ENCODE measurements at places on chromosomes 1 and 21. TPM values are rescaled to one million over a fixed set of nuclear protein-coding genes. Genes with fewer than 3 reads are reported as not detected.

GRCh38 chr1:227156520-227156919 lies 161.8 kb downstream of the CDC42BPA start:
- DNase-seq, result no peak
- no peak overlapping the region for H3K27ac ChIP-seq
- H3K27me3 ChIP-seq, result no peaks in the 10 kb centered on the region
- no peaks in the 10 kb centered on the region for H3K36me3 ChIP-seq
- no peak overlapping the region for H3K4me3 ChIP-seq

GRCh38 chr1:63663301-63663700 lies 70.1 kb downstream of the PGM1 start:
- peak overlapping the region; percentile 15 for H3K27ac ChIP-seq
- H3K4me3 ChIP-seq, result no peak overlapping the region
- no peaks in the 10 kb centered on the region for H3K36me3 ChIP-seq
- DNase-seq, result no peak
- H3K27me3 ChIP-seq, result no peaks in the 10 kb centered on the region

- no peak for DNase-seq
- H3K36me3 ChIP-seq, result no peaks in the 10 kb centered on the region
- no peak overlapping the region for H3K4me3 ChIP-seq
- H3K27ac ChIP-seq, result no peak overlapping the region
- H3K4me1 ChIP-seq, result no peaks in the 10 kb centered on the region
Observed at GRCh38 chr1:167689567-167689920, 32.2 kb upstream of the MPZL1 start.

DNA sequence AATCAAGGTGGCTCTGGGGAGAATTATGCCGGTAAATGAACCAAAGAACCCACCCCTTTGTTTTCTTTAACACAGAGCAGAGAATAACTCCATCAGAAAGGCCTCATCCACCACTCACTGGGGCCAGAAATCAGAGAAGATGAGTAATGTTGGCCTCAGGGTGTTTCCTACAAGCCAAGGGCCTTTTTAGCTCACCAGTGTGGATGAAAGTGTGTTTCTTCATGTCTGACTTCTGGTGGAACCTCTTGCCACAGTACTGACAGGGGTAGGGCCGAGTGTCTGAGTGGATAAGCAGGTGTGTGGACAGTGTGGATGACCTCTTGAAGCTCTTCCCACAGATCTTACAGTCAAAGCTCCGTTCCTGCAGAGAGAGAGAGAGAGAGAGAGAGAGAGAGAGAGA lies 8.3 kb downstream of the GFI1 start:
- no peaks in the 10 kb centered on the region for H3K27me3 ChIP-seq
- no peaks in the 10 kb centered on the region for H3K4me1 ChIP-seq
- H3K36me3 ChIP-seq, result no peaks in the 10 kb centered on the region
- DNase-seq, result no peak

- H3K4me3 ChIP-seq, result no peak overlapping the region
- DNase-seq, result no peak
- no peaks in the 10 kb centered on the region for H3K27me3 ChIP-seq
Observed at GRCh38 chr1:172478485-172478884, 34.6 kb upstream of the PIGC start.

- H3K36me3 ChIP-seq, result no peaks in the 10 kb centered on the region
- no peak overlapping the region for H3K27ac ChIP-seq
- no peaks in the 10 kb centered on the region for H3K27me3 ChIP-seq
- H3K4me1 ChIP-seq, result no peaks in the 10 kb centered on the region
- DNase-seq, result no peak
Observed at GRCh38 chr1:85943526-85943925, 213.0 kb downstream of the COL24A1 start.

GRCh38 chr1:101843160-101843559 lies 153.6 kb downstream of the OLFM3 start:
- H3K27ac ChIP-seq, result no peak overlapping the region
- no peaks in the 10 kb centered on the region for H3K4me1 ChIP-seq
- no peak overlapping the region for H3K4me3 ChIP-seq
- H3K27me3 ChIP-seq, result no peaks in the 10 kb centered on the region
- no peaks in the 10 kb centered on the region for H3K36me3 ChIP-seq

- H3K36me3 ChIP-seq, result no peaks in the 10 kb centered on the region
- no peak for DNase-seq
- H3K4me3 ChIP-seq, result no peak overlapping the region
- H3K27me3 ChIP-seq, result no peaks in the 10 kb centered on the region
Observed at GRCh38 chr1:234731569-234732085, 121.6 kb upstream of the IRF2BP2 start.

- no peaks in the 10 kb centered on the region for H3K27me3 ChIP-seq
- H3K4me1 ChIP-seq, result no peaks in the 10 kb centered on the region
- H3K27ac ChIP-seq, result no peak overlapping the region
- H3K36me3 ChIP-seq, result no peaks in the 10 kb centered on the region
- H3K4me3 ChIP-seq, result no peak overlapping the region
Observed at GRCh38 chr1:36689992-36690391, 207.3 kb upstream of the CSF3R start.

DNA sequence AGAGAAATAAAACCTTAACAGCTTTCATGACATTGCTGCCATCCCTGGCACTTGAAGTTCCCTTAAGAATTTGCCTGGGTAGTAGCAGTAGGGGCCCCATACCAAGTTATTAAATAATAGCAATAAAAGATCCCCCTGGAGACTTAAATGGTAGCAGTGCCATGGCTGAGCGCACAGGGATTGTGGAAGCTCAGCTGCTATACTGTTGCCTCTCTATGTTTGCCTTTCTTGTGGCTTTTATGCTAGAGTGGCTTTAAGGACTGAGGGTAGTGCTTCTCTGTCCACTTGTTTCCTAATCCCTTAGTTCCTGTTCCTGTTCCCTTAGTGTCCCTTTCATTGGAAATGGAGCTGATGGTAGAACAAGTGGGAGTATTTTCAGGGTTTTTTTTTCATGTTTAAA lies 42.1 kb downstream of the NCF2 start:
- no peak for DNase-seq
- no peak overlapping the region for H3K4me3 ChIP-seq
- H3K27ac ChIP-seq, result no peak overlapping the region
- peaks cover 6% of the 10 kb centered on the region for H3K4me1 ChIP-seq
- peaks cover 6% of the 10 kb centered on the region for H3K36me3 ChIP-seq

DNA sequence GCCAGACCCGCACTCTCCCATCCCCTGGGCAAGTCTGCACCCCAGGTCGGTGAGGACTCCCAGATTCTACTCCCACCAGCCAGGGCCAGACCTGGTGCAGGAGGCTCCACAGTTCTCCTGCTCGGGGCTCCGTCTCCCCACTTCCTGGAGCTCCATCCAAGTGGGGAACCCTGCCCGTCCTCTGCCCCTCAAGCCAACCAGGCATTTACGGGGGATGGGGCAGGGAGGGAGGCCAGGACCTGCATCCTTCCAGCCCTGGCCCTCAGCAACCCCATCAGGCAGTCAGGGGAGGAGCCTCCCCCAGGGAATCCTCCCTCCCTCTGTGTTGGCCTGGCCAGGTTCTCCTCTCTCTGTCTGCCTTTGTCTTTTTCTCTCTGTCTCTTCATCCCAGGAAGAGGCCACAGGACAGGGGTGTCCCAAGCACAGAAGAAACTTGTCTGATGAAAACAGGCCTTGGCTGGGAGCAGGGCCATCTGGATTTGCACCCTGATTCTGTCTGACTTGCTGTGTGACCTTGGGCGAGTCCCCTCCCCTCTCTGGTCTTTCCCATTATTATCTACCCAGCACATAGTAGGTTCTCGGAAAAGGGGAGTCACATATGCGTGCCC lies 18.5 kb upstream of the EPHA2 start:
- peak overlapping the region; percentile 96 for H3K27ac ChIP-seq
- peaks cover 57% of the 10 kb centered on the region for H3K4me1 ChIP-seq
- no peaks in the 10 kb centered on the region for H3K27me3 ChIP-seq
- no peak for DNase-seq
- no peaks in the 10 kb centered on the region for H3K36me3 ChIP-seq

- DNase-seq, result no peak
- no peaks in the 10 kb centered on the region for H3K36me3 ChIP-seq
- no peak overlapping the region for H3K4me3 ChIP-seq
- no peak overlapping the region for H3K27ac ChIP-seq
- no peaks in the 10 kb centered on the region for H3K27me3 ChIP-seq
Observed at GRCh38 chr1:92495392-92496063, 8.8 kb upstream of the GFI1 start.

DNA sequence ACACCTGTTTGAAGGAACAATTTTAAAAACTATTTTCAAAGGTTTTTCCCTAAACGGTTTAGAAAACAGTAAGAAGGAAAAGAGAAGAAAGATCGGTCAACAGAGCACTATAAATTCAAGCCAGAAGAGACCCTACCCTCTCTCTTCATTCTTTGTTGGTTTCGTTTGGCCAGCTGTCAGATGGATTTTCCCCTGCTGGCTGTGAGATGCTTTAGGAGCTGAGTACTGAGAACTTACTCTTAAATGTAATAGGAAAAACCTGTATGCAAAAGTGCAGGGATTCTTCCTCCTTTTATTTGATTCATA lies 1.3 kb upstream of the TXNIP start:
- peaks cover 13% of the 10 kb centered on the region for H3K4me1 ChIP-seq
- no peak overlapping the region for H3K4me3 ChIP-seq
- DNase-seq, result no peak
- H3K27ac ChIP-seq, result peak overlapping the region; percentile 93

- DNase-seq, result no peak
- H3K4me1 ChIP-seq, result no peaks in the 10 kb centered on the region
- H3K27ac ChIP-seq, result no peak overlapping the region
- no peaks in the 10 kb centered on the region for H3K27me3 ChIP-seq
- H3K36me3 ChIP-seq, result no peaks in the 10 kb centered on the region
- H3K4me3 ChIP-seq, result no peak overlapping the region
Observed at GRCh38 chr1:194322751-194323150, 1136.3 kb upstream of the B3GALT2 start.

- H3K4me1 ChIP-seq, result peaks cover 5% of the 10 kb centered on the region
- peak within 1 kb of the TSS; percentile 94 for H3K27ac ChIP-seq
- no peaks in the 10 kb centered on the region for H3K27me3 ChIP-seq
- peak within 1 kb of the TSS; percentile 61 for H3K4me3 ChIP-seq
- H3K36me3 ChIP-seq, result no peaks in the 10 kb centered on the region
- DNase-seq, result peak; percentile 79
Observed at GRCh38 chr1:23777979-23778814, at the start of gene PITHD1. Gene PITHD1 (plus strand): TSS chr1:23778418. CDS start chr1:23778516, 98 bp downstream.

DNA sequence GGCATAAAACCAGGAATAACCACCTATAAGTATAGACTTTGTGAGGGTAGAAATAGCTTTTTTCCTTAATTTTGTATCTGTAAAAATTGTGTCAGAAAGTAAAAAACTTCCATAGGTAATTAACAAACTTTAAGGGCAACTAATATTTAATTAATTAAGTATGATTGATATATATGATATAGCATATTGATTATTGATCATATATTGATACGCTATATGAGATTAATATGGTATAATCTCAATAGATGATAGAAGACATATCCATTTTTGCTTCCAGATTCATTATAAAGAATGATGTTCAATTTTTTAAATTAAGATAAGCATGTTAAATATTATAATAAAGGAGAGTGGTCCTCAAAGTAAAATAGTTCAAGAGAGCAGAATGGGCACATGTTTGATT lies 99.3 kb upstream of the VAV3 start:
- H3K27me3 ChIP-seq, result no peaks in the 10 kb centered on the region
- H3K27ac ChIP-seq, result no peak overlapping the region
- H3K36me3 ChIP-seq, result no peaks in the 10 kb centered on the region
- DNase-seq, result no peak
- H3K4me1 ChIP-seq, result peaks cover 13% of the 10 kb centered on the region
- H3K4me3 ChIP-seq, result no peak overlapping the region

DNA sequence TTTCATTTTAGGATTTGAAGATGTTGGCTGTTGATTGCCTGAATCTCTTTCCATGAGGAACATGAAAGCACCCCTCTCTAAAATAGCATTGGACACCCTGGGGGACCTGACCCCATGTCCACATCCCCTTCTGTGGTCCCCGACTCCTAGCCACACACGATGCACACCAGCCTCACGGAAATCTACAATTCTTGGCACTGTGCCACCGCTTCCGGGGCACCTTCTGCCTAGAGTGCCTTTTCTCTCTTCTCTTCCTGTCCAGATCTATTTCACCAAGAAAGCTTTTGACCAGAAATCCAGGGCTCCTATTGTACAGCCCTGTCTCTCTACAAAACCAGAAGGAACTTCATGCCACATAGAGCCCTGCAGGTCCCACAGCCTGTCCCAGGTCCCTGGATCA lies 50.3 kb downstream of the MYSM1 start:
- H3K36me3 ChIP-seq, result no peaks in the 10 kb centered on the region
- 0 out of 2 replicates have a peak, but pooled peaks cover 5% of the 10 kb centered on the region for H3K4me1 ChIP-seq
- no peak overlapping the region for H3K4me3 ChIP-seq
- no peaks in the 10 kb centered on the region for H3K27me3 ChIP-seq

- H3K27ac ChIP-seq, result peak overlapping the region; percentile 86
- H3K36me3 ChIP-seq, result no peaks in the 10 kb centered on the region
- H3K4me1 ChIP-seq, result peaks cover 7% of the 10 kb centered on the region
- peak; percentile 43 for DNase-seq
- no peaks in the 10 kb centered on the region for H3K27me3 ChIP-seq
Observed at GRCh38 chr1:150516050-150516591, 569 bp downstream of the FALEC start.

GRCh38 chr1:183105449-183105848 lies 80.6 kb upstream of the LAMC2 start:
- H3K27me3 ChIP-seq, result no peaks in the 10 kb centered on the region
- no peak overlapping the region for H3K4me3 ChIP-seq
- peaks cover 36% of the 10 kb centered on the region for H3K4me1 ChIP-seq
- no peak overlapping the region for H3K27ac ChIP-seq

GRCh38 chr1:37480581-37481288 lies 6.4 kb downstream of the ZC3H12A start:
- peaks cover 19% of the 10 kb centered on the region for H3K4me1 ChIP-seq
- no peak overlapping the region for H3K27ac ChIP-seq
- DNase-seq, result no peak
- no peaks in the 10 kb centered on the region for H3K36me3 ChIP-seq
- H3K4me3 ChIP-seq, result no peak overlapping the region

- H3K36me3 ChIP-seq, result no peaks in the 10 kb centered on the region
- H3K4me1 ChIP-seq, result no peaks in the 10 kb centered on the region
- no peaks in the 10 kb centered on the region for H3K27me3 ChIP-seq
- H3K4me3 ChIP-seq, result no peak overlapping the region
- H3K27ac ChIP-seq, result no peak overlapping the region
Observed at GRCh38 chr1:78145105-78145580, 99.4 kb downstream of the GIPC2 start.

- no peaks in the 10 kb centered on the region for H3K36me3 ChIP-seq
- H3K27ac ChIP-seq, result peak overlapping the region; percentile 52
- no peak for DNase-seq
- H3K4me3 ChIP-seq, result no peak overlapping the region
- H3K4me1 ChIP-seq, result peaks cover 40% of the 10 kb centered on the region
- no peaks in the 10 kb centered on the region for H3K27me3 ChIP-seq
Observed at GRCh38 chr1:64896551-64896950, 69.8 kb downstream of the JAK1 start.

GRCh38 chr1:67367370-67368045 lies 59.8 kb downstream of the IL12RB2 start:
- no peak overlapping the region for H3K27ac ChIP-seq
- no peak for DNase-seq
- H3K36me3 ChIP-seq, result no peaks in the 10 kb centered on the region
- H3K4me3 ChIP-seq, result no peak overlapping the region

GRCh38 chr1:30197639-30198450 lies 525.5 kb downstream of the MATN1 start:
- H3K27ac ChIP-seq, result no peak overlapping the region
- H3K27me3 ChIP-seq, result no peaks in the 10 kb centered on the region
- DNase-seq, result no peak
- no peaks in the 10 kb centered on the region for H3K36me3 ChIP-seq

Gene USH2A
- total RNA-seq, result 0.11 TPM

Gene KIF26B
- 4.9 TPM for total RNA-seq

Gene LCE1E
- total RNA-seq, result not detected

Gene RGS18
- not detected for total RNA-seq

Gene UQCRHL
- total RNA-seq, result 1.8 TPM

Gene S100A9
- total RNA-seq, result not detected

Gene ITLN2
- total RNA-seq, result 1.3 TPM

Gene SFN
- 22.1 TPM for total RNA-seq

Gene PTGS2
- 24.2 TPM for total RNA-seq

Gene ANKRD45
- total RNA-seq, result not detected

Gene SDCCAG8
- 20.0 TPM for total RNA-seq

Gene TNFRSF4
- total RNA-seq, result not detected
